Stimulated activated memory B cell treated with anti-CD40 and anti-IgM and Interleukin-4, amounts not matched to agents 10 μg/mL and 1 μg/mL and 100 μg/mL, for 72 hours (primary cell): ENCODE measurements at places on chromosomes 1 and 21.

GRCh38 chr1:238340989-238341388, 450.3 kb upstream of the ZP4 start:
- no peak for ATAC-seq

GRCh38 chr1:59879574-59879973, 47.0 kb downstream of the CYP2J2 start:
- no peak for ATAC-seq

DNA sequence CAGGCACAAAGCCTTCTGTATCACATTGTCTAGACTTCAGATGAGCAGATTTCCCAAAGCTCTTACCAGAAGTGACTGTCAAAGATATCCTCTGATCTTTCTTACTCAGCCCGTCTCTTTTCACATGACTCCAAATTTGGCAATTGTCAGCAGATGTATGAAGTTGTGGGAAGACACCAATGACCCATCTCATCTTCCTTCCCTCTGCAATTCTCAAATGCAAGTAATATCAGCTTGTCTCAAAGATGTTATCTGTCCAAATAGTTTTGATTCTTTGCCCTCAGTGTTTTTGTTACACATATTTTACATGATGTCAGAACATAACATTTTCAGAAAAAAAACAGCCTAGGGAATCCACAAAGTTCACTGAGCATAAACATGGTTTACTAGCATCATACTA, 45.1 kb upstream of the RGS2 start:
- ATAC-seq, result no peak

DNA sequence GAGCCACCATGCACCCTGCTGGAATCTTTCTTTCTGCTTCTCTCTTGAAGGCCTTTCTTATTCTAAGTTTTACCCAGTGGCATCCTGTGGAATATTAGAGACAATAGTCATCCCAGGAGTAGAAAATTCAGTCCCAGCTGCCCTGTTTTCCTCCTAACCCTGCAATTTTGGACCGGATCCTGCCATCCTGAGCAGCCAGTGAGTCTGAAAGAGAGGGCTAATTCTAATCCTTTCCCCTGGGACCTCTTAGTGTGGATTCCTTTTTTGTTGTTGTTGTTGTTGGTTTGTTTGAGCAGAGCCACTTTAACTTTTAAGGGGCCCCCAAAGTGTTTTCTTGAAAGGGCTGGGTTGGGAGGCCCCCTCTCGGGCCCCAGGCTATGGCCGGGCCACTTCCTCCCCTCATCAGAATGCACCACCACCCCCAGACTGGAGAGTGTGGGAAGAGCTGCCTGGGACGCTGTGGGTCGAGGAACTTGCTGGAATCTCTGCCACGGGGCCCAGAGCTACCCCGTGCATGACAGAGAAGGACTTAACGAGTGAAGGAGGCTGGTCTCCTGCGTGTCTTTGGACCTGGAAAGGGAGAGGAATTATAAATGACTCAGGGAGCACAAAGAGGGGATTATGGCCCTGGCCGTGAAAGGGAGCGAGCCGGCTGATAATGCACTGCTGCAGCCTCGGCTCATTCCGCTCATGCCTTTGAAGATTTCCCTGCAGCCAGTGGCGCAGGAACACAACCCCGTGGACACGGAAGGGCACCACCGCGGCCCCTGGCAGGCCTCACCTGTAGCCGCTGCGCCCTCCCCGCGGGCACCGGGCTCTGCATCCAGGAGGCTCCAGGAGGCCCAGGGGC, 81.0 kb upstream of the AKT3 start:
- no peak for ATAC-seq

- no peak for ATAC-seq
Observed at GRCh38 chr1:205449254-205449749, 6.5 kb downstream of the BLACAT1 start.

GRCh38 chr1:224707843-224708725, 92.0 kb downstream of the CNIH3 start:
- no peak for ATAC-seq

- peak; percentile 76 for ATAC-seq
Observed at GRCh38 chr21:46183910-46184624, at the start of gene SPATC1L. TSS of gene SPATC1L (minus strand) at chr21:46184459. CDS start at chr21:46182816, 1,643 bp downstream.

- ATAC-seq, result no peak
Observed at GRCh38 chr1:199759268-199759730, 268.2 kb upstream of the NR5A2 start.

- no peak for ATAC-seq
Observed at GRCh38 chr1:91797164-91797563, 88.8 kb downstream of the TGFBR3 start.

DNA sequence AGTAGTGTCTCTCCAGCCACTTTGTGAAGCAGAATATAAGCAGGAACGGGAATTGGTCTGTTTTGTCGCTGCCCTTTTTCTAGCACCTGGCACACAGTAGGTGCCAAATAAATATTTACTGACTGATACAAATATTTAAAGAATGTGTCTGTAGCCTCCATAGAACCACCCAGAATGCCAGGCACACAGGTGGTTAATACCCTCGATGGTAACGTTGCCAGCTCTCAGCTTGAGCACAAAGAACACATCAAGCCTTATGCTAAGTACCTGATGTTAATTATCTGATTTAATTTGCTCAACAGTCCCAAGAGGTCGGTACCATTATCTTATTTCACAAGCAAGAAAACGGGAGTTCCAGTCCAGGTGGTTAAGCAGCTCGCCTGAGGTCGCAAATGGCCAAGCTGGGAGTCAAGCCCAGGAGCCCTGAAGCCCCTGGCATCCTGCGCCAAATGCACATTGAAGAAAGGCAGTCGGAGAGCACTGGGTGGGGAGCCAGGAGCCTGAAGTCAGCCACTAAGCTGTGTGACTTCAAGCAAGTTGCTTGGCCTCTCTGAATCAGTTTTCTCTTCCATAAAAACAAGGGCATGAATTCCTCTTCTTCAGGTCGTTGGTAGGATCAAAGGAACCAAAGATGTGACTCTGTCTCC, 26.4 kb downstream of the HSPG2 start:
- ATAC-seq, result no peak

- ATAC-seq, result no peak
Observed at GRCh38 chr1:39657402-39657801, 14.5 kb downstream of the NT5C1A start.

DNA sequence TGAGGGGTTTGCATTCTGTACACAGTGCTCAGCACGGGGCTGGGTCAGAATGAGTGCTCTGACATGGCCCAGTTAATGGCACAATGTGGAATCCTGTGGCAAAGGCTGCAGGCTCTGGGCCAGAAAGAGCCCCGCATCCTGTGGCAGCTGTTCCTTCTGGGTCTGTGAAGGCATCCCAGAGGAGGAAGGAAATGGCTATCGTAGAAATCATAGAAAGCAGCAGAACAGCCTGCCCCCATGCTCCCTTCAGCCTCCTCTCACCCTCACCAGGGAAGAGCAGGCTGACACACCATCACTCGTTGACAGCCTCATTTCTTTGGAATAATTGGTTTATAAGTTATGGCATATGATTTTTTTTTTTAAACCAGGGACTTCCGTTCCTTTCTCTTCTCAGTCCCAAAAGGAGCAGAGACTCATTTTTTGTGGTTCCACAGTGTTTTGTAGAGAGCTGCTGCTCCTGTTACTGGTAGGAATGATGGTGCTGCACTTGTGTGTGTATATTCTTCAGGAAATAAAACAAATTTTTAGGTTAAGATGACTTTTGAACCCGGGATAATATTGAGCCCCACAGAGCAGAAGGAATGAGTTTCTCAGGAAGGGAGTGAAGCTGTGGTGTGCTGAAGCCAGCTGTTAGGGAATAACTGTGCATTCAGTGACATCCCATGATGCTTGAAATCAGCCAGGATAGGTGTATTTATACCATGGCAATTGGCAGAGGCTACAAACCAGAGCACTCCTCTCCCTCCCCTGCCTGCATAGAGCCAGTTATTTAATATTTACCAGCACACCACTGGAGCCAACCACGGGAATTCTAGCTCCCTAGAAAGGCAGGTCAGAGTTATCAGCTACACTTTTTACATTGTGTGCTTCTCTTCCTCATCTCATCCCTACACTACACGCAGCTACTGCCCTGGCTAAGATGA, 32.0 kb downstream of the PLXNA2 start:
- ATAC-seq, result no peak

DNA sequence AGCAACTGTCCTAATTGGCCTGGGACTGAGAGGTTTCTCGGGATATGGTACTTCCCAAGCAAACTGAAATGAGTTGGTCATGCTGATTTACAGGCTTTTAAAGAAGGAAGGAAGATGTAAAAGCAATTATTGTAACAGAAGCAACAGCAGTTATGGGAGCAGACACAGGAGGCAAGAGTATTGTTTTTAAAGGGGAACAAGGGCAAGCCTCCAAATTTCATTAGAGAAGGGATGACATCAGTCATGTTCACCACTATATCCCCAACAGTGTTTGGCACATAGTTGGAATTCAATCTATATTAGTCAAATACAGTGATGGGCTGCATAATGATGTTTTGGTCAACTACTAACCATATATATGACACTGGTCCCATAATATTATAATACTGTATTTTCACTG, 46.0 kb upstream of the JUN start:
- ATAC-seq, result no peak

DNA sequence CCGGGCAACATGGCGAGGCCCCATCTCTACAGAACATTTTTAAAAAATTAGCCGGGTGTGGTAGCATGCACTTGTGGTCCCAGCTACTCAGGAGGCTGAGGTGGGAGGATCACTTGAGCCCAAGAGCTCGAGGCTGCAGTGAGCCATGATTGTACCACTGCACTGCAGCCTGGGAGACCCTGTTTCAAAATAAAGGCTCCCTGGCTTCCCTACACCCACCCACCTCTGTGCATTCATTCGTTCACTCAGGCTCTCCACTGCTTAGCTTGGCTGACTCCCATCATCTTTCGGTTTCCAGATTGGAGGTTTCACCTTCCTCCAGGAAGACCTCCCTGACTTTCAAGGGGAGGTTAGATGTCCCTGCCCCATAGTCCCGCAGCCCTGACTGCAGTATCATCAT, 14.2 kb downstream of the KIAA2013 start:
- no peak for ATAC-seq
